Tibial nerve (tissue), 4 donors: ENCODE measurements at places on chromosomes 5 and 9. TPM values are rescaled to one million over a fixed set of nuclear protein-coding genes. Genes with fewer than 3 reads are reported as not detected.

Gene FUT7
- not detected for total RNA-seq

Gene SUSD1
- total RNA-seq: 19.8 TPM

DNA sequence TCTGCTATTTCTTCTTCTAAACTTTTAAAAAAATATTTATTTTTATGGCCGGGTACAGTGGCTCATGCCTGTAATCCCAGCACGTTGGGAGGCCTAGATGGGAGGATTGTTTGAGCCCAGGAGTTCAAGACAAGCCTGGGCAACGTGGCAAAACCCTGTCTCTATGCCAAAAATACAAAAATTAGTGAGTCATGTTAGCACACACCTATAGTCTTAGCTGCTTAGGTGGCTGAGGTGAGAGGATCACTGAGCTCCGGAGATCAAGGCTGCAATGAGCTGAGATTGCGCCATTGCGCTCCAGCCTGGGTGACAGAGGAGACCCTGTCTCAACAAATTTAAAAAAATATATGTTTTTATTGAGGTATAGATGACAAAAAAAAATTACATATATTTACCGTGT, 5.6 kb downstream of the AP3S1 start:
- no peaks in the 10 kb centered on the region for H3K36me3 ChIP-seq
- H3K27me3 ChIP-seq: no peaks in the 10 kb centered on the region
- H3K27ac ChIP-seq: no peak overlapping the region
- no peak overlapping the region for H3K4me3 ChIP-seq
- H3K4me1 ChIP-seq: peaks cover 24% of the 10 kb centered on the region

GRCh38 chr9:133114886-133115603, 6.0 kb downstream of the RALGDS start:
- peak overlapping the region; percentile 75 for H3K27ac ChIP-seq
- H3K4me1 ChIP-seq: no peaks in the 10 kb centered on the region
- no peak overlapping the region for H3K4me3 ChIP-seq
- DNase-seq: no peak

GRCh38 chr5:15021266-15022046, 149.9 kb upstream of the ANKH start:
- no peak overlapping the region for H3K27ac ChIP-seq
- no peaks in the 10 kb centered on the region for H3K27me3 ChIP-seq
- DNase-seq: no peak
- H3K36me3 ChIP-seq: no peaks in the 10 kb centered on the region
- no peaks in the 10 kb centered on the region for H3K4me1 ChIP-seq
